ENCODE measurements at places on chromosomes 1 and 21.

DNA sequence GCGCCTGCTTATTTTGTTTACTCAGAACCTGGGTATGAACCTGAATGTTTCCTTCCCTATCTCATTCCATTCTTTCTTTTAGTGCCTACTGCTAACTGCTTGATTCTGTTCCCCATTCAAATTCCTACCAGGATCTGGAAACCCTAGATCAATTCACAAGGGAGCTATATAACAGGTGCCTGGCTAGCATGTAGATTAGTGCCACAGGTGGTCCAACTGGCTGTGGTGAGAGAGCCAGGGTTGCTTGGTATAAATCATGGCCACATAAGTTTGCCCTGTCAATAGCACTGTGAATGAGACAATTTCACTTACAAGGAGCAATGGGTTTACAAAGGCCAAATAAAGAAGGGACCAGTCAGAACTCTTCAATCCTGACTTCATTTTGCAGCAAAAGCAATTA, 6.6 kb upstream of the PRPF38B start:
- DNase-seq: no peak

GRCh38 chr1:236514703-236515442, 8.9 kb upstream of the LGALS8 start:
- DNase-seq: no peak

GRCh38 chr1:147526501-147526900, 14.8 kb upstream of the BCL9 start:
- no peak for DNase-seq

- no peak for DNase-seq
These were observed 1010.3 kb downstream of the AMY1C start for GRCh38 chr1:104760017-104760416.

- DNase-seq: no peak
These were observed at the start of gene IGSF3 for GRCh38 chr1:116667575-116668105. IGSF3 (minus strand) TSS chr1:116667733; CDS start chr1:116666326, 1,407 bp downstream.

DNA sequence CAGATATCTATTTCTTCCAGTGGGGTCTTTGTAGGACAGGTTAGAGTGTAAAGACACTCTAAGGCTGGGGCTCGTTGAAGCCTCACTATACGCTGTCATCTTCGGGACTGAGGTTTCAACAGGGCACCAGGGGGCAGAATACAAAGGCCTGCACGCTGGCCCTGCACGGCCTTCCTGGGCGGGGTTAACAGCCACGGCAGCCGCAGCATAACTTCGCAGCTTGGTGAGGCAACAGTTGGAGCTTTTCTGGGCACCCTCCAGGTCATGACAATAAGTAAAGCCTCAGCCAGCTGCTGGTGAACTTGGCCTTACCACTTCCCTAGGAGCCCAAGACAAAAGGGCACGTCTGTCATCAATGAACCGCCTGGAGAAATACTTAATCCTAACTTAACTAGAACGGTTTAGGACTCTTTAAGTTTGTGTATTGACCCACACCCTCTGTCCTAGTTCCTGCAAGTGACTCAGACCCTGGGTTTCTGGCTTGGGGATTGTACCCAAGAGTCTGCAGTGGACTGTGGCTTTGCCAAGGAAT, 2.3 kb upstream of the RUNX1 start:
- DNase-seq: peak; percentile 58

DNA sequence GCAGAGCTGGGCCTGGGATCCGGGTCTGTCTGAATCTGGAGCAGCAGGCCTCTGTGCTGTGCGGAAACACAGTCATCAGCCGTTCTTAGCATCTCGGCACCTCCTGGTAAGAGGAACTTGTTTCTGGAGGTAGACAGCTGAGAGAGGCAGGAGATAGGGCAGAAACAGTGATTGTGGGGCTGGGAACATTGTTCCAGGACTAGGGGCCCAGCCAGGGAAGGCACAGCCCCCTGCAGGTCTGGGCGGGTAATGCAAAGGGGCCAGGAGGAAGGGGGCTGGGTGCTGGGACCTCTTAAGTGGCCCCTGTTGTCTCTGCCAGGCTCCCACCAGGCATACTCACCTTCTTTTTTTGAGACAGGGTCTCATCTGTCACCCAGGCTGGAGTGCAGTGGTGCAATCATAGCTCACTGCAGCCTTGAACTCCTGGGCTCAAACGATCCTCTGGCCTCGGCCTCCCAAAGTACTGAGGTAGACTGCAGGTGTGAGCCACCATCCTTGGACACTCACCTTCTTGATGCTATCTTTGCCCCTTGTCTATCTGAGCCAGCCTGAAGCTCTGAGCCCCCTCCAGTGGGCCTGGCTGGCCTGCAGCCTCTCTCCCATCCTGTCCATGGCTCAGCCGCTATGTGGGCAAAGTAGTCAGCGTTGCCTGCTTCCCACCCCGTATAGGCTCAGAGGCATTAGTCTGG, 134.3 kb upstream of the ZBTB40 start:
- peak; percentile 18 for DNase-seq

DNA sequence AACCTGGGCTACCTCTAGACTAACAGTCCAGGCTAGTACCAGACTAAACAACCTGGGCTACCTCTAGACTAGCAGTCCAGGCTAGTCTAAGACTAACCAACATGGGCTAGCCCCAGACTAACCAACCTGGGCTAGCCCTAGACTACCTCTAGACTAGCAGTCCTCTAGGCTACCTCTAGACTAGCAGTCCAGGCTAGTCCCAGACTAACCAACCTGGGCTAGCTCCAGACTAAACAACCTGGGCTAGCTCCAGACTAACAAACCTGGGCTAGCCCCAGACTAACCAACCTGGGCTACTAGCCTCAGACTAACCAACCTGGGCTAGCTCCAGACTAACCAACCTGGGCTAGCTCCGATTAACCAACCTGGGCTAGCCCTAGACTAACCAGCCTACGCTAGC, 2.0 kb downstream of the TFF2 start:
- DNase-seq: no peak

All from COLO829 (cell line).